T-cell (primary cell): ENCODE measurements at places on chromosomes 2 and 18.

- DNase-seq: no peak
These were observed 935.7 kb upstream of the FAM98A start for GRCh38 chr2:34534761-34535160.

DNA sequence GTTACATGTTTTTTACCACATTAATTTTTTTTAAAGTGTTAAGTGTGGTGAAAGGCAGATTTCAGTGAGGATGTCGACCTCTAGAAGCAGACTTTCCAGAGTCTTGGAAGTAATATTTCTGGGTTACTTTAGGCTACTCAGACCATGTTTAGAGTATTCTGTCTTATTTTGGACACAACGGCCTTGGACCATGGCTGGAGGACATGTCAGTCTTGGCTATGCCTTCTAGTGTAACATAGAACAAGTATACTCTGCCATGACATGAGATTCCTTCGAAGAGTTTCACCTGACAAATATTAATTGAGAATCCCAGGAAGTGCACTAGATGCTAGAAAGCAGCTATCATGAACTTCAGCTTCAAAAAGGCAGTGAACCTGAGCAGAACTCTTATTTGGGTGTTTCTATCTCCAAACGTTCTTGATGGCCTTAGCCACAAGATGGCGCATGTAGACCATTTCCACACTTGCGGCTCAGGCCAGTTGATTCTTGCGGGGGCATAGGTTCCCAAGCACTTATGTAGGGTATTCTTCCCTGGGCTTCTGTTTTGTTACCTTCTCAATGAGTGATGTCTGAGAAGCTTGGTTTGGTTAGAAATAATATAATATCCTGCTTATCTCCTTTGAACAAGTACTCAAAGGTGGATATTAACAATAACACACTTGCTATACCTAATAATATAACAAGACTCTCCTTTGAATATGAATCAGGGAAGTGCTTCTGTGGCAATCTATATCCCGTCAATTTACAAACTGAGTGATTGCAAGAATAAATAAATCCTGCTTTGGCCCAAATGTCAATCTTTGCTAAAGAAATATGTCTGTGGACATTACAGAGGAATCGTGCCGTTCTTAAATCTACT lies 62.0 kb downstream of the CACNB4 start:
- DNase-seq: peak; percentile 35

GRCh38 chr2:44952143-44952805 lies 10.8 kb downstream of the SIX3 start:
- DNase-seq: no peak

DNA sequence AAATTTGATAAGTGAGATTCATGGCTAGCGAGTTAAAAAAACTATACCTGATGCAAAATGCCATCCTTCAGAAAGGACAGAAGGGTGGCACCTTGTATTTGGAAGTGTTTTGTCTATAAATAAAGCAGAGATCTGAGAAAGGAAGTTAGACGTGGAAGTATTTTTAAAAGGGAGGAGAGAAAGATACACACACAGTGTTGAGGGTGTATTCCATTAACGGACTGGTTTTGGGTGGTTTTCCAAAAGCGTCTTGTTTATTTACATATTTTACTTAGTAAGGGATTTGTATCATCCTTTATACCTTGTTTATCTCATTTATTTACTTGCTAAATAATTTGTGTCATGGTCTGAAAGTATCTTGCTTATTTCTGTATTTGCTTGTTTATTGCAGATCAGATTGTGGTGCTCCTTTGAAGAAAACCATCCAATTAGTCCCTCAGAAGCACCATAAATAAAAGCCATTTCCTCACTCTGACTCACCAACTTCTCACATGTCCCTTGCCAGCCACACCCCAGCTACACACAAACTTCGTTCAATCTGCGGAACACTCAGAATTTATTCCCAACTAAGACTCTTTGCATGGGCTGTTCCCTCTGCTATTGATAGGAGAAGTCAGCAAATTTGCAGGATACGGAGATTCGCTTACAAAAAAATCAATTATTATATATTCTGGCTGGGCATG lies 90.8 kb downstream of the FAM124B start:
- no peak for DNase-seq

- DNase-seq: no peak
These were observed 394.7 kb downstream of the CLIP4 start for GRCh38 chr2:29509878-29510277.

GRCh38 chr2:20533993-20534622 lies 87.2 kb downstream of the RHOB start:
- DNase-seq: no peak

GRCh38 chr2:157443090-157443489 lies 799 bp downstream of the CYTIP start:
- no peak for DNase-seq
